H4 (cell line): ENCODE measurements at places on chromosomes 2 and 18. TPM values are rescaled to one million over a fixed set of nuclear protein-coding genes. Genes with fewer than 3 reads are reported as not detected.

DNA sequence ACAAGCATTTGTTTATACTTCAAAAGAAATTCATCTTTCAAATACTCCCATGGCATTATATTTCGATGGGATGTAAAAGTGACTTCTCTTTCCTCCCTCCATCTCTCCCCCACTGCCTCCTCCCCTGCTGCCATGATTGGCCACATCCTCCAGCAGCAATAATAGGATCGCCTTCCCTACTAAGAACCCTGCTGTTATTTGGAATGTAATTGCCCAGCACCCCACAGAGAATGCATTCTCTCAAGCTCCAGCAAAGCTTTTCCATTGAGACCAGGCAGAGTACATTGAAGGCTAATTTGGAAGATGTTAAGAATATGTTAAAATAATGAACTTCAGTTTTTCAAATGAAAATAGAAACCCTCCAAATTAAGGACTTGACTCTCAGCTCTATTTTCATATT, 375.4 kb upstream of the ACVR2A start:
- no peak for DNase-seq

- DNase-seq = no peak
Measured at GRCh38 chr2:234378440-234378839, 118.4 kb downstream of the ARL4C start.

DNA sequence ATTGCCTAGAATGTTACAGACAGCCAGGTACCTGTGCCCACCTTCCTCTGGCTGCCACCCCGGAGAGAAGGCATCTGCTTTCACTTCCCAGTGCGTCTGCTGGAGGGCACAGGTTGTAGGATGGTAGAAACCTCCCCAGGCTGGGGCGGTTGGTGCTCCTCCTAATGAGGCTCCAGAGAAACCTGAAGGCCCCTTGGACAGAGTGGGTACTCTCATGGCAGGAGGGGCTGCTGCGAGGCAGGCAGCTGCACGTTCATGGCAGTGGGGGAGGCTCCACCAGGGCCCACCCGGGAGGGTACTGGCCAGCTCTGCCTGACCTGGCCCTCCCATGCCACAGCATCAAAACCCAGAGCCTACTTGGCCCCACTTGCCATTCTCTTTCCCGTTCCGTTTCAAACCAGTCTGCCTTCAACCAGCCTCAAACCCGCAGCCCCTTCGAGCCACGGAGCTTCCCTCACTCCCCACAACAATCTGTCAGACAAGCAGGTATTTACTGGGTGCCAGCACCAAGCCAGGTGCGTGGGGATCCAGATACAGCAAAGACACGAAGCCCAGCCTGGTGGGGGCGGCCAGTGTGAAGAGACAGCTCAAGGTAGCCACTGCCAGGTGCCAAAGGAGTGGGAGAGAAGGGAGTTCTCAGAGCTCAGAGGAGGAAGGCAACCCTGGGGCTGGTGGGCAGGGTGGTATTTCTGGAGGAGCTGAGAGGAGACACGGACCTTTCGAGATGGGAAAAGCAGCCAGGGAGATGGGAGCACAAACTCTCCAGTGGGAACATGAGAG, 229.6 kb downstream of the LOXHD1 start:
- no peak for DNase-seq

DNA sequence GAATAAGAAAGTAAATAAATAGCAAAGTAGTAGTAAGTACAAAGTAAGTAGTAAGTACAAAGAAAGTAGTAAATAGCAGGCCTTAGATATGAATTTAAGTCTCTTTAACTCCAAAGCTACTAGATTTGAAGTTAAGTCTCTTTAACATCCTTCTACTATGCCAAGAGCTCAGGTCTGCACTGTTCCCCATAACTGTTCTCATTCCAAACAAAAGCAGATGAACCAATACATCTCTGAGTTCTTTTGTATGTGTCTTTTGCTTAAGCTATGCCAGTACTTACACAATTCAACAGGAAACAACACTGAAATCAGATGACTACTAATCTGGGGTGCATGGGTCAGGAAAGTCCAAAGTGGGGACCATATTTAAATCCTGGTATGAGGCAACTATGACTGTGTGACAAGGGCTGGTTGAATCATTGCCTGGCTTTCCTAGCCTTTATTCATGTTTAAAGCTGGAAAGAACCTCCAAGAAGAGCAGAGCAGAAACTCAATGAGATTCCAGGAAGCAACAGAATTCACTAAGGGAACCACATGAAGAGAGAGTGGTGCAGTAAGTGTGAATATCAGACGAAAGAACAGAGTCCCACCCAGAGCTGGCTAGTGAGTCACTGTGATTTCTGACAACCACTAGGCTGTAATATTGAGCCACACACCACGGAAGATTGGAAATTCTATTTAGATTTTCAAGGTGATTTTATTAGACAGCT, 51.0 kb upstream of the CYP26B1 start:
- peak; percentile 33 for DNase-seq

DNA sequence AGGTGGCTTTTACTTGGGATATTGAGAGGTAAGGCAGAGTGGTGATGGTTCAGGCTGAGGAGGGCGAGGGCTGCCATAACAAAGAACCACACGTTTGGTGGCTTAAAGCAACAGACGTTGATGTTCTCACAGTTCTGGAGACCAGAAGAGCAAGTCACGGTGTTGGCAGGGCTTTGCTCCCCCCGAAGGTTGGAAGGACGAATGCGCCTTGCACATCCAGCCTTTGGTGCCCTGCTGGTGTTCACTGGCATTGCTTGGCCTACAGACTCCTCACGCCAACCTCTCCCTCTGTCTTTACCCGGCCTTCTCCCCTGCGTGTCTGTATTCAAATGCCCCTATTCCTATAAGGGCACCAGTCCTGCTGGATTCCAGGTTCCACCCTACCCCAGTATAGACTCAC, 125.4 kb downstream of the TPO start:
- DNase-seq = peak; percentile 52

DNA sequence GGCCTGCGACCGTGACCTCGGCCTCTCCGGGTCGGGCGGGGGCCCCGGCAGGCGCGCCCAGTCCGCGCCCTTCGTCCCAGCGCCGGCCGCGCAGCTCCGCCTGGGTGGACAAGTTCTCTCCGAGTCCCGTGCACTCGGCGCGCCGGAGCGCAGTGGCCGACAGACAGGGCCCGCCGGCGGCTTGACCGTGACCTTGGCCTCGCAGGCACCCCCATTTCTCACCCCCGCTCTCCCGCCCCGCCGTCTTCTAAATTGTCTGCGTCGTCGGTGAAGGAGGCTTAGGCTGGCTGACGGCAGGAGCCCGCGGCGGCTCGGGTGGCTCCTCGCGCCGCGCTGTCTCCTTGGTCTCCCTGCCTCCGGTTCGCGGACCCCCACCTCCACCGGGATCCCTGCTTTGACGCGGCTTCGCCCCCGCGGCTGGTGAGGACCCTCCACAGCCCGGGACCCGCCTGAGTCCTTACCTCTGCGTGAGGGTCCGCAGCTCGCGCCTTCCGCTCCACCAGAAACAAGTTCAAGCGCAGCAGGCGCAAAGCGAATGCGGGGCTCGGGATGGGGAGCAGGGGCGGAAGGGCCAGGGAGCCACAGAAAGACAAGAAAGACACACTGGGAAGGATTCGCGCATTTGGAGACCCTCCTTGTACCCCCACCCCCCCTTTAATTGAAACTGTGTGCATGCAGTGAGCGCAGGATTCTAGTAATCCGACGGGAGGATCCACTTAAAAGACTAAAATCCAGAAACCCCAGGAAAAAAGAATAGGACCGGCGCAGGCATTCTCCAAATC, 4.0 kb downstream of the PTGR3 start:
- no peak for DNase-seq

DNA sequence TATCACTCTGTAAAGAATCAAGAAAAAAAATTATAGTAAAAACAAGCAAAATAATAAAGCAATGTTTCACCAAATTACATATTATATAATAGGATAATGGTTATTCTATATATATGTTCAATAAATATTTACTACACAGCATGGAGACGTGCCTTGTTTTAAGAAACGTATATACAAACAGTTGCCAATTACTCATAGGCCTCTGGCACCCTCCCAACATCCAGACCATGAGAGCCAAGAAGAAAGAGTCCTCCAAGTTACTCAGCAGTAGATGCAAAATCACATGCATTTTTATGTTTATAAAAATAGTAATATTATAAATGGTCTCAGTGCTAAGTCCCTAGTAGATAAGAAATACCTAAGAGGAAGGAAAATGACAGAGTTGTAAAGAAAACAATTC, 64.8 kb downstream of the REV1 start:
- DNase-seq = peak; percentile 30

DNA sequence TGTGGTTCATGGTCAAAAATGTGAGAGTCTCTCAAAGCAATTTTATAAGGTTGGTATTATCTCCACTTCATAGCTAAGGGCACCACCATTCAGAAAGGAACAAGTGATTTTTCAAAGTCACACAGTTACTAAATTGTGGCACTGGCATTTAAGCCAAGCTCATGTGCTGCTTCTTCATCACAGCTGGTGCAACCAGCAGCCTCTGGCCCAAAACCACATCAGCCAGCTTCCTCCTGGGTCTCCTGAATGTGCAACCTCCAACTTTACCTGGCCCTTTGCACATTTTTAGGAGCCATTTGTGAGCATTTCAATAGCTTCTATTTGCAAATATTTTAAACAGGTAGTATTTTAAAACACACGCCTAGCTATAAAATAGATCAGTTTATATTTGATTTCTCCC, 293.7 kb downstream of the BCL11A start:
- no peak for DNase-seq

- DNase-seq = no peak
Measured at GRCh38 chr2:86293612-86294011, 43.8 kb downstream of the REEP1 start.

GRCh38 chr2:176148751-176149421, 2.5 kb upstream of the HOXD4 start:
- DNase-seq = no peak

DNA sequence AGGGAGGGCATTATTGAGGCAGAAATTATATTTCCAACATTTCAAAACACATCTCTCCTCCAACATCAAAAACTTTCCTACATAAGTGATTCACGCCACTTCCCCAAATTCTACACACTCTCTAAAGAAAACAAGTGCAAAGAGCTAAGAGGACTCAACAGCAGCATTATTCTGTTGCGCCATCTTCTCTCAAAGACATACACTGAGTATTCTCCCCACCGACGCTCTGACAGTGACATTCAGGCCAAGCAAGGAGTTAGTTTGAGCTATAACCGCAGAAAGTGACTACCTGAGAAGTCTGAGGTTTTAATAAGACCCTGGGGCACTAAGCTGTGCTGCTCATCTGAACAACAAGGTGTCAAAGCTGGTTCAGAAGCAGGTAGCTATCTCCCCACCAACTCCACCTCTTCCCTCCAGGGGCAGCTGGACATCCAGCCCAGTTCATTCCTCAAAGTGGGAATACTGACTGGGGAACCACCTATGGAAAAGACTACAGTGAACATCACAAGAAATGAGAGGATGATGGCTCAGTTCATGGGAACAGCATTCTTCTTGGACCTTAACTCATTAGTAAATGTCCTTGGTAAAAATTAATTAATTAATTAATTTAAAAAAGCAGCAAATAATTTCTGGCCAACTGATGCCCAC, 309.5 kb upstream of the CCDC68 start:
- no peak for DNase-seq

DNA sequence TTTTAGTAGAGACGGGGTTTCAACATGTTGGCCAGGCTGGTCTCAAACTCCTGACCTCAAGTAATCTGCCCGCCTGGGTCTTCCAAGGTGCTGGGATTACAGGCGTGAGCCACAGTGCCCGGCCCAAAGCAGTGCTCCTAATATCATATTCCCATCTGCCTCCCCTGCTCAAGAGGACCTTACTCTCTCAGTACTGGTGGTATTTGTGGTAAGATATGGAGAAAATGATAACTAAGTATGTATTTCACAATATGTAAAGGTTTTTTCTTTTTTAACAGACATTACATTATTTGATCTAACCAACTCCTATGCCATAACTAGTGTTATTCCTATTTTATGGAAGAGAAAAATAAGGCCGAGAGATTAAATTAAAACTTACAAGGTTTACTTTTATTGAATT, 201.0 kb downstream of the CAMKMT start:
- DNase-seq = no peak

GRCh38 chr2:36587101-36587500, 10.9 kb downstream of the FEZ2 start:
- DNase-seq = no peak

GRCh38 chr2:126507425-126507911, 148.5 kb upstream of the GYPC start:
- no peak for DNase-seq

- DNase-seq = no peak
Measured at GRCh38 chr18:50083708-50084107, 111.2 kb downstream of the MYO5B start.

GRCh38 chr2:149653831-149654445, 66.4 kb upstream of the MMADHC start:
- no peak for DNase-seq

- no peak for DNase-seq
Measured at GRCh38 chr2:121063471-121063870, 221.5 kb downstream of the TFCP2L1 start.

GRCh38 chr2:80894486-80894885, 589.9 kb upstream of the LRRTM1 start:
- peak; percentile 78 for DNase-seq

GRCh38 chr2:84971510-84972206, 697 bp downstream of the KCMF1 start:
- DNase-seq = no peak

DNA sequence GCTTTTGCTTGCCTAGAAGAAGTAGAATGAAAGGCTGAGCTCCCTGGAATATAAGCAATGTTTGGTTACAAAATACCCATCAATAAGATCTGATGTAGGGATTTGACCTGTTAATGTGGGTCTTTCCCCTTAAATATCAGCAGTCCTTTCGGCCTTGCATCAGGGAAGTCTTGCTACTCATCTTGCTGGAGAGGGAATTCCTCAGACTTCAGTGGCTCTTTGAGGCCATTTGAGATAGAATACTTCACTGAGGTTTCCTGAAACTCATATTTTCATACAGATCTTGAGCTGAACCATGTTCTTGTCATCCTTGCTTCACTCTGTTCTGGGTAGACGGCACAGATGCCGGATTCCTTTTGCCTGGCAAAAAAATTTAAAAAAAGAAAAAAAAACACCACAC, 3.9 kb downstream of the TWIST2 start:
- no peak for DNase-seq

CHRND gene
- total RNA-seq = not detected in 2 replicates

FKBP1B gene
- 0.58 TPM in 1 of 2 replicates, not detected in the other for total RNA-seq

PCARE gene
- total RNA-seq = not detected in 2 replicates

RGPD3 gene
- not detected in 2 replicates for total RNA-seq

HRH4 gene
- total RNA-seq = 0.17 TPM in 1 of 2 replicates, not detected in the other

OST4 gene
- 328 and 330 TPM in 2 replicates for total RNA-seq

IL36B gene
- not detected in 2 replicates for total RNA-seq

RNMT gene
- total RNA-seq = 16.5 and 20.3 TPM in 2 replicates

UBE2F gene
- 94.2 and 98.5 TPM in 2 replicates for total RNA-seq

SERPINB2 gene
- total RNA-seq = 0.39 and 1.0 TPM in 2 replicates
